ENCODE measurements at places on chromosomes 16 and 17.

GRCh38 chr17:48439875-48440505, 10.0 kb upstream of the SKAP1 start:
- H3K36me3 ChIP-seq: peaks cover 17% of the 10 kb centered on the region
- peaks cover 93% of the 10 kb centered on the region for H3K4me1 ChIP-seq
- H3K27ac ChIP-seq: peak overlapping the region; percentile 96
- H3K4me3 ChIP-seq: peak overlapping the region; percentile 53
- no peaks in the 10 kb centered on the region for H3K27me3 ChIP-seq
- peak; percentile 71 for DNase-seq

DNA sequence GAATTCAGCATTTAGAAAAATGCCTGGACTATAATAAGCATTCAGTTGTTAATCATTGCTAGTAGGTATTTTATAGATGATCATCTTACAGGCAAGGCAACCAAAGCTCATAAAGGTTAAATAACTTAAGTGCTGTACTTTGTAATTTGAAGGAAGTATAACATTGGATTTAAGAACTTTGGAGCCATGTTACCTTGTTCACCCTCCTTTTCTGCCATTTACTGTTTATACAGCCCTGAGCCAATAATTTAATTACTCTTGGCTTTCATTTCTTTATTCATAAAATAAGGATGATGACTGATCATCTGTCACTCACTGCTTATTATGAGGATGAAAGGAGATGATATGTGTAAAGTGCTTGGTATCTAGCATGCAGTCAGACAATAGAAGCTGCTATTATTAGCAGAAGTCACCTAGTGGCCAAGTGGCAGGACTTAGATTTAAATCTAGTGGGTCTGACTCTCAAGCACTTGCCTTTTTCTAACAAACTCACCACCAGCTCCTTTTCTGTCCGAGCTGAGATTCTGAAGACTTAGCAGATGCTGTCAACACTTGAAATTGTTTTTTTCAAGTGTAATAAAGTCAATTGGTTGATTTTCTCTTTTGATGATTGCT, 18.3 kb upstream of the DDX52 start:
- no peaks in the 10 kb centered on the region for H3K4me1 ChIP-seq
- no peak overlapping the region for H3K27ac ChIP-seq
- no peak for DNase-seq

DNA sequence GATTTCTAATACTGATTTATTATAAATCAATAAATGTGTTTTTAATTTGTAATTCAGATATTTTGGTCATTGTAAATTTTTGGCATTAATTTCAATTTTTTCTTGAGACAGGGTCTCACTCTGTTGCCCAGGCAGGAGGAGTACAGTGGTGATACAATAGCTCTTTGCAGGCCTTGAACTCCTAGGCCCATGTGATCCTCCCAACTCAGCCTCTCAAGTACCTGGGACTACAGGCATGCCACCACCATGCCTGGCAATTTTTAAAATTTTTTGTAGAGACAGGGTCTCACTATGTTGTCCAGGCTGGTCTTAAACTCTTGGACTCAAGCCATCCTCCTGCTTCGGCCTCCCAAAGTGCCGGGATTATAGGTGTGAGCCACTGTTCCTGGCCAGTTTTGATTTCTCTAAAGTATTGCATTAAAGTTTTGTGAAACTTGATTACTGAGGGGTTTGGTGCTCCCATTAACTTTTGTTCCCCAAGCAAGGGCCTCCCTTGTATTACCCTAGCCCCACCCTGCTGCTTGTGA, 5.2 kb upstream of the TFAP4 start:
- DNase-seq: no peak
- H3K4me1 ChIP-seq: peaks cover 7% of the 10 kb centered on the region
- H3K4me3 ChIP-seq: no peak overlapping the region
- peaks cover 28% of the 10 kb centered on the region for H3K27me3 ChIP-seq
- H3K27ac ChIP-seq: no peak overlapping the region

DNA sequence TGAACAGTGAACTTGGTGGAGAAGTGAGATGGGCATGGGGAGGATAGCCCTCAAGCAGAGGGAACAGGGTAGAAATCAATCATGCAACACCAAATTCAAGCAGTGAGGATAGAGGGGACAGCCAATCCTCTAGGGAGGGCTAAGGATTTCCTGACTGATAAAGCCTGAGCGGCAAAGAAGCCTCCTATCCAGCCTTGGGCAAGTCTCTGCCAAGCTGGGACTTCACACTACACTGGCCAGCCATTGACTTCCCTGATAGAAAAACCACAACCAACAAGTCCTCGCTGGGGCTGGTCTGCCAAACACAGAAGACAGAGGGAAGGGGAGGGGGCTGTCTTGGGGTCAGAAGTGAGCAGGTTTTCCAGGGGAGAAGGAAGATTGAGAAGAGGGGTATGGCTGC, 2.5 kb upstream of the FBXL19 start:
- H3K4me1 ChIP-seq: peaks cover 23% of the 10 kb centered on the region
- peak overlapping the region; percentile 100 for H3K4me3 ChIP-seq
- no peak overlapping the region for H3K27ac ChIP-seq
- DNase-seq: no peak

DNA sequence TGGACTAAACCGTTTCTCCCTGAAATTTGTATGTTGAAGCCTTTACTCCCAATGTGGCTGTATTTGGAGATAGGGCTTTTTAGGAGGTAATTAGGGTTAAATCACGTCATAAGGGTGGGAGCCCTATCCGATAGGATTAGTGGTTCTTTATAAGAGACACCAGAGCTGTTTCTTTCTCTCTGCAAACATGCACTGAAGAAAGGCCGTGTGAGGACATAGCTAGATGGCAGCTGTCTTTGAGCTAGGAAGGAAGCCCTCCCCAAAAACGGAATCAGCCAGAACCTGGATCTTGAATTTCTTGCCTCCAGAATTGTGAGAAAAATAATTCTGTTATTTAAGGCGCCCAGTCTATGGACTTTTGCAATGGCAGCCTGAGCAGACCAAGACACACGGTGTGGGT, 14.1 kb downstream of the ODF4 start:
- peaks cover 4% of the 10 kb centered on the region for H3K27me3 ChIP-seq
- no peak overlapping the region for H3K4me3 ChIP-seq
- no peaks in the 10 kb centered on the region for H3K36me3 ChIP-seq

DNA sequence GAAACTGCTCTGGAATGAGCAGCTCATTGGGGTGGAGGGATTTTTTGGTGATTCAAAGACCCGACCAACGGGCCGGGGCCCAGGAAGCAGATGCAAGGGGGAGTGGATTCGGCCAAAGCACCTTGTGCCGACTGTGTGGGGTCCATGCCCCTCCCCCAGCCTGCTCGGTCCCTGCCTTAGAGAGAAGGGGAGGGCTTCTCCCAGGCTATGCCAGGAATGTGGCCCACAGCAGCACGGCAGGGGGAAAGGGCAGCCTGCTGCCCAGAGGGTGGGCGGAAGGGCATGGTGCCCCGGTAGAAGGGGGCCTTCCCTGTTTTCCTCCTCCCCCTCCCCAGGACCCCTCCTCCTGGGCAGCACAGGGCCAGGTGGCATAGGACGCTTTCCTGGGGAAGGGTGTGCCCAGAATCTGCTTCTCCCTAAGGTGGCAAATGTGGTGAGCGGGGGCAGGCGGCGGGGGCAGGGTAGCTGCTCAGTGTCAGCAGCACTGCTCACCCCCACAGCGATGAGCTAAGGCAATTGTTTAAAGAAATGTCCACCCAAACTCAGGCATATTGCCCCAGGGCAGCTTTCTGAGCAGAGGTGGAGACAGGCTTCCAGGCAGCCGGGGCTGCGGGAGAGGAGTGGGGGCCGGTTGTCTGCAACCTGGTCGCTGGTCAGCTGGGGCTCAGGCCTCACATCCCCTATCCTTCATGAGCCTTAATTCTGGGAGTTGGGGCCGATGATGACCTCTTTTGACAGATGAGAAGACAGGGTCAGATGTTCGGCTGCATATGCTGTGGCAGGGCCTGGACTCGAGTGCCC, 33.9 kb upstream of the MLKL start:
- peaks cover 27% of the 10 kb centered on the region for H3K27me3 ChIP-seq
- peaks cover 10% of the 10 kb centered on the region for H3K4me1 ChIP-seq
- H3K27ac ChIP-seq: no peak overlapping the region

GRCh38 chr16:22210854-22211253, 4.8 kb downstream of the EEF2K start:
- DNase-seq: no peak
- no peaks in the 10 kb centered on the region for H3K27me3 ChIP-seq
- H3K36me3 ChIP-seq: peaks cover 39% of the 10 kb centered on the region
- H3K27ac ChIP-seq: no peak overlapping the region

DNA sequence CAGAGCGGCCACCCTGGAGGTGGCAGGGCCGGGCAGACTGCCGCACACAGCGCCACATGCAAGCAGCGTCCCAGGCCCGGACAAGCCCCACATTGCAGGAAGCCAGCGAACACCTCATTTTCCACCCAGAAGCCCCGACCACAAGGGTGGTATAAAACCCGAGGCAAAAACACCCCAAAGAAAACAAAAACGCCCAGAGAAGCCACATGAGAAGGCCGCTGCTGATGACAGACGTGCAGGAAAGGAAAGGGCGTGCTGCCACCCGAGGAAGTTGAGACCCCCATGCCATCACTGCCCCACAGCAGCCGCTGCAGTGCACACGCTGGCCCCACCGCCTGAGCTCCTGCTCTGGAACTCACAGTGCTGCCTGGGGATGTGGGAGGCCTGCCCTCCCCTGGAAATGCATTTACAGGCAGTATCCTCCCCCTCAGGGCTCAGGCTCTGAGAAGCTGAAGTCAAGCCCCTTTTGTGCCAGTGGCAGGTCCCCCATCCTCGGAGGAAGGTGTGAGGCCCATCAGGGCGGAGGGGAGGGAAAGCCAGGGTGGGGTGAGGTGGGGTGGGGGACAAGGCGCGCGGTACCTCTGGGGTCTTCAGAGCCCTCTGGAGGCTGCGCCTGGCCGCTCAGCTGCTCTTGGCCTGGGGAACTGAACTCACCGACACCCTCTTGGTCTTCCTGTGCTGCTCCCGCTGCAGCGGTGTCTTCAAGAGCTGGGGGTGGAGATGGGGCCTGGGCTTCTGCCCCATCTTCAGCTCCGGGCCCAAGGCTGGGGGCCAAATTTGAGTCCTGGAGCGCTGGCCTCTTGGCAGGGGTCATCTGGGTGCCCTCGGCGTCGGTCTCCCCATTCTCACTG, 62.0 kb downstream of the IL21R start:
- H3K36me3 ChIP-seq: peaks cover 65% of the 10 kb centered on the region
- peak; percentile 74 for DNase-seq
- no peaks in the 10 kb centered on the region for H3K27me3 ChIP-seq

DNA sequence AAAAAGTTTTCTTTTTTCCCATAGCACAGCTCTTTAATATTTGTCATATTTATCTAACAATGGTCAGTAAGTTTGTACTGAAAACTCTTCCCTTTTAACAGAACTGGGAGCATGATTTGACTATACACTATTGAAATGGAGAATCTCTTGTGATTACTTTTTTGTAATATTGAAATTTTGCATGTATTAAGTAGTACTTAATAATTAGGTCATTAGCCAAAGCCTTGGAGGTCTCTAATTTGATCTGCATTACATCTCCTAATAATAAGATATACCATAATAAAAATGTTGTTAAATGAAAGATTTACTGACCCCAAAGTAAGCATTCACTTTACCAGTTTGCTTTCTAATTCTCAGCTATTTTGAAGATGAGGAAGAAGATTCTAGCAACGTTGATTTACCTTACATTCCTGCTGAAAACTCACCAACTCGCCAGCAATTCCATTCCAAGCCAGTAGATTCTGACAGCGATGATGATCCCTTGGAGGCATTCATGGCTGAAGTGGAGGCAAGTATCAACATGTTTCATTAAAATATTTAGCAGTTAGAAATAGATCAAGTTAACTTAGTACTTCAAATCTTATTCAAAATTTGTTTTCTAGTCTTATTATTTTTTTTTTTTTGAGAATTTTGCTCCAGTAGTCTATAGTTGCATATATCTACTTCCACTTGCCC, 18.2 kb downstream of the DDX42 start:
- peaks cover 43% of the 10 kb centered on the region for H3K36me3 ChIP-seq
- DNase-seq: no peak
- H3K4me3 ChIP-seq: no peak overlapping the region
- peak overlapping the region; percentile 45 for H3K27ac ChIP-seq
- no peaks in the 10 kb centered on the region for H3K4me1 ChIP-seq
- H3K27me3 ChIP-seq: no peaks in the 10 kb centered on the region

GRCh38 chr16:85610446-85611193, 2.5 kb upstream of the GSE1 start:
- DNase-seq: peak; percentile 89
- no peaks in the 10 kb centered on the region for H3K36me3 ChIP-seq
- H3K4me1 ChIP-seq: peaks cover 32% of the 10 kb centered on the region
- H3K27me3 ChIP-seq: peaks cover 83% of the 10 kb centered on the region
- no peak overlapping the region for H3K27ac ChIP-seq
- H3K4me3 ChIP-seq: peak overlapping the region; percentile 62

DNA sequence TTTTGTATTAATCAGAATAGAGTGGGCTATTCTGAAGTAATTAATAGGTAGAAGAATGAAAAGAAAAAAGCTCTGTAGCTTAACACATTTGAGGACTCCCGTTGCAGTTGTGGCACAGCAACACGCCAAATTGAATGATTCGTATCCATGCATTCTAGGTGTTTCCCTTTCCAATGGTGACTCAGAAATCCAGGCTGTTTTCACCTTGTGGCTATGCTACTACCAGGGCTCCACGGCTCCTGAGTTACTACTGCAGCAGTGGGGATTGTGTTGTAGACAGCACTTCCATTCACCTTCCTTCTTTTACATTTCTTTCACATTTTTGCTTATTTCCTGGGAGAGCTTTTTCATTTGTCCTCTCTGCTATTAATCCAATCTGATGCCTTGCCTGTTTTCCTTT, 1616.4 kb downstream of the CDH8 start:
- DNase-seq: no peak
- H3K27me3 ChIP-seq: no peaks in the 10 kb centered on the region
- no peak overlapping the region for H3K4me3 ChIP-seq
- H3K4me1 ChIP-seq: no peaks in the 10 kb centered on the region

- H3K27me3 ChIP-seq: peaks cover 54% of the 10 kb centered on the region
- H3K27ac ChIP-seq: no peak overlapping the region
- no peak overlapping the region for H3K4me3 ChIP-seq
- DNase-seq: no peak
These were observed 267.6 kb upstream of the SDK2 start for GRCh38 chr17:73911726-73912372.

DNA sequence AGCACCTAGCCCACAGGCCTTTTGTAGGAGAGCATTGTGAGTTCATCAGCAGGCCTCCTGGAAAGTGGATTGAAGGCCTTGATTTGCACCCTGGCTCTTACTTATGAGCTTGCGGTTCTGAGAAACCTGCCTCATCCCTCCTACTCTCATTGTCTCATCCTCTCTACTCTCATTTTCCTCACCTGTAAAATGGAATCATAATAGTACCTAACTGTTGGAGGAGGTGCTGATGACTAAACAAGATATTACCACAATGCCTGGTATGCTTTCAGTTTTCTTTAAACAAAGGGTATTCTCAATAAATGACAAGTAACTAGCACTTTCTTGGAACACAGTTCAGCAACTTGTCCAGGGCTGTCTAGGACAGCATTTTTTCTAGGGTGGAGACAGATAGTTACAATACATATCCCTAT, 243.1 kb upstream of the MAF start:
- no peaks in the 10 kb centered on the region for H3K27me3 ChIP-seq
- H3K4me3 ChIP-seq: no peak overlapping the region
- H3K27ac ChIP-seq: no peak overlapping the region
- DNase-seq: no peak

Data from activated naive CD4-positive, alpha-beta T cell treated with anti-CD3 and anti-CD28 coated beads, Interleukin-2, amount 10 ng/mL, durations not matched to agents 7 days and 5 days (primary cell).